Amygdala (tissue), 56 donors: ENCODE measurements at places on chromosomes 13 and 19.

DNA sequence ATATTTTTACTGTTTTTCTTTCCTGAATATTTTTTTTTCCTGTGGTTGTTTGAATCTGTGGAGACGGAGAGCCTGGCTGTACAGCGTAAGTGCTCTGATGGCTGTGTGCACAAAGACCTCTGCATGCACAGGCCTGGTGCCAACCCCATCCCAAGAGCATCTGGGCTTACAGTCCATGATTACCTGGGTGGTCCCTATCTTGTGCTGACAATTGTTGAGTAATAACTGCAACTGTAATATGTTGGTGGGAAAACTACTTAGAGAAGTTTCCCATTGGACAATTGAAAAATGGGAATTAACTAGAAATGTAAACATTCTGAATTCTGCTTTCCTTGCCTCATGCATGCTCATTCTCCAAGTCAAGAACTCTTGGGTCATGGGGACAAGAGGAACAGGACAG, 268.7 kb downstream of the SHISA2 start:
- no peak for DNase-seq

GRCh38 chr13:112880976-112881540, 88.0 kb upstream of the MCF2L start:
- DNase-seq = no peak

- no peak for DNase-seq
These were observed 113.3 kb downstream of the LMO7 start for GRCh38 chr13:75749407-75749806.

- DNase-seq = no peak
These were observed 62.2 kb upstream of the NBEA start for GRCh38 chr13:34879851-34880250.

DNA sequence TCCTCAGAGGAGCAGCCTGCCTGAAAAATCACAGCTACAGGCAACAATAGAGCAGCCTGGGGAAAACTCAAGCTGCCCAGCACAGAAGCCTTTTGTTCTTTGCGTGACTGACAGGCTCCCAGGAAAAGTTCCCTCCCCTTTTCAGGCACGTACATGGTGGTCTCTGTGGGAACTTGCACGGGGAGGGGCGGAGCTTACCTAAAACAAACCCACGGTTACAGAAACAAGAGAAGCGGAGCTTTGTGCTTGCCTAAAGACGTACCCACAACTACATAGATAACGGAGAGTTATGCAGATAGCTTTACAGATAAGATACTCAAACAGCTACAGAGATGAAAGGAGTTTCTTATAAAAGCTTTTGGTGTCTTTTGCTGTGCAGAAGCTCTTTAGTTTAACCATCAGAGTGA, 11.4 kb downstream of the ETFB start:
- peak; percentile 45 for DNase-seq

- DNase-seq = no peak
These were observed 166.5 kb downstream of the COG6 start for GRCh38 chr13:39821977-39822376.

- no peak for DNase-seq
These were observed 61.0 kb downstream of the MYO9B start for GRCh38 chr19:17136617-17137016.
